Stimulated activated CD4-positive, alpha-beta T cell treated with anti-CD3 and anti-CD28 coated beads, Interleukin-4, amount 100 ng/mL, for 4 hours (primary cell): ENCODE measurements at places on chromosomes 11 and 22.

DNA sequence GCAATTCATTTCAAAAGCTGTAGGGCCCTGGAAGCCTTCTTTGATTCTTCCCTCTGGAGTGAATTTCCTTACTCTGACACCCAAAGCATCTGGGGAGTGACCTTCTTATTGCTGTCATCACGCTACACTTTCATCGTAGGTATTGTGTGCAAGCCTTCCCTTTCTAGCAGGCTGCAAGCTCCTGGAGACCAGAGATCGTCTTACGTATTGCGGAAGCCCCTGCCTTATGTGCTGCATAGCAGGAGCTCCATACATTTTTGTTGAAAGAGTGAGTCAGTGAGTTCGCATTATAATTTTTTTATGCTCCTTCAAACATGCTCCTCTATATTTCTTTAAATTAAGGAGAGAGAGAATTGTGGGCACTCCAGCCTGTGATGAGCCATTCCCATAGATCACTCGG is 21.2 kb upstream of the TMEM218 start:
- no peak for DNase-seq

DNA sequence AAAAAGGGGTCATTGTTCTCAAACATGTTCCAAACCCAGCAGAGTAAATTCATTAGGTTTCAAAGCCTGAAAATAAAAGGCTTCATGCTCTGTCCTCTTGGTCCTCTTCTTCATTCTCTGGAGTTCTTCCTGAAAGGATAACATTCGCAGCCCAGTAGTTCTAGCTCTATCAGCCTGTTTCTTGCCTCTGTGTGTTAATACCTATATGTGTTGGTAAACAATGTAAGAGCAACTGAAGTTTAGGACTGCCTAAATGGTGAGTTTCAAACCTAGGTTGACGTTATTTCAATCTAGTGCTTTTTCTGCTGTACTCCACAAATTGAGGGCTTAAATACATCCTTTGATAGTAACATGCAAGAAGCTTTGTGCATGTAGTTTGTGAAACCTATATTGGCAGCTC is 9.4 kb downstream of the AASDHPPT start:
- DNase-seq: no peak

- no peak for DNase-seq
Measured at GRCh38 chr22:37640591-37641560, 1.4 kb downstream of the SH3BP1 start.

DNA sequence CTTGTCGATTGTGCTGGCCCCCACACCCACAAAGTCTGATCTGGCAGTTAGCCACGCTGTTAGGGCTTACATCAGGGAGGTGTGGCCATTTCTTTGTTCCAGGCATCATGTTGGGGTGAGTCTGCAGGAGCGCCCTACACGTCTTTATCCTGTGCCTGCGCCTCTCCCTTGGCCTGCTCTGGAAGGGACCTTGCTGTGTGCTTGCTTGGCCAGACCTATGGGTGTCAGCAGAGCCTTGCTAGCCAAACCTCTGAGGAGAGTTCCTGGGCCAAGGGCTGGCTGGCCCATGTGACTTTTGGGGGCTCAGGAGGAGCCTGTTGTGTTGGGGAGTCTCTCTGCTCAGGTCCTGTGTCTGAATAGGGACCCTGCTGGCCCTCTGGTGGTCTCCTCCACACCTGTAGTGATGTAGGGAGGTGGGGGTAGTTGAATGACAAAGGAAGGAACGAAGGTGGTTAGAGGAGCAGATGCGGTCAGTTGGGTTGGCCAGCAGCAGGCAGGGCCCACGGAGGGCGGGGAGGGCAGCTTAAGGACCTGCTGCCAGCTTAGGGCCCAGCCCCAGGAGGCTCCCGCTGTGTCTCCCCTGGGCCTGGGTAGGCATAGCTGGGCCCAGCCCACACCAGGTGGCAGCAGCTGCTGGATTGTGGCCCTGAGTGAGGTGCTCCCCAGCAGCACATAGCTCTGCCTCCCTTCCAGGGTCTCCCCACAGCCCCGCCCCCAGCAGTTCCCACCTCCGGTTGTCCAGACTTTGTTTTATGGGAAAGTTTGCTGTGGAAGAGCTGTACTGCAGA is 7.9 kb downstream of the PPIL2 start:
- no peak for DNase-seq

- no peak for DNase-seq
Measured at GRCh38 chr11:111845276-111846028, 25.9 kb downstream of the ALG9 start.

DNA sequence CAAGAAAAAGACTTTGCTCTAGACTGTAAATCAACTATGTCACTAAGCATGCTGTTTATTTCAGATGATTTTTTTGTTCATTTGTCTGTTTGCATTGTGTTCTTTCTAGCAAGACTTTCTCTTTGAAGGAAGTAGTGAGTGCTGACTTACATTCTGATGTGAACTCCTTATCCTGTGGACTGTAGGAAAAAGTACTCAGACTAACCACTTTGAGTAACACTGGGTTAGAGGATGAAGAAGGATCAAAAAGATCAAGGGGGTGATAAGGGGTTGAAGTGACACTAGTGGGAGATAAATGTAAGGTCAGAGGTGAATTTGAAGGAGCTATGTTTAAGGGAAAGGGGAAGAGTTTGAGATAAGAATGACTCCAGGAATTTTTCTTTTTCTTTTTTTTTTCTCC is 369.4 kb downstream of the NELL1 start:
- no peak for DNase-seq

DNA sequence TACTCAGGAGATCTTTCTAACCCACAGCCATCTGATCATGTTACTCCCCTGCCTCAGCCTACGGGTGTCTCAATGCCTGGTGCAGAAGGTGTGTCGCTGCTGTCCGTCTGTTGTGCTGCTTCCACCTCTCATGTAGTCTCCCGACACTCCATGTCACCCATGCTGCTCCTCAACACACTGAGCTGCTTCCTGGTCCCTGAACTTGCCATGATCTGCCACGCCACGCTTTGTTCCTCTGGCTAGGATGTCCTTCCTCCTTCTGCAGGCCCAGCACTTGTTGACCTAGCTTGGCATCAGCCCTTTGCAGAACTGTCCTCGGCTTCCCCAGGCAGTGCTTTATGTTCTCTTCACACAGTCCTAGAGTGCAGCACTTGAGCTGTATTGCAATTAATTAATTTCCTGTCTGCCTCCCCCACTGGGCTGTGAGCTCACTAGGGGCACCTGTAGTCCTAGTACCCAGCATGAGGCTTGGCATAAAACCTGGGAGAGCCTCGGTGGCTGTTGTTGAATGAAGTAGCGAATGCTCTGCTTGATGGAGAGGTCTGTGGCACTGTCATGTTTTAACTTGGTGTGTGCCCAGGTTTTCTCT is 9.5 kb downstream of the GTPBP1 start:
- no peak for DNase-seq

- no peak for DNase-seq
Measured at GRCh38 chr11:134636071-134636470, 224.0 kb upstream of the B3GAT1 start.

DNA sequence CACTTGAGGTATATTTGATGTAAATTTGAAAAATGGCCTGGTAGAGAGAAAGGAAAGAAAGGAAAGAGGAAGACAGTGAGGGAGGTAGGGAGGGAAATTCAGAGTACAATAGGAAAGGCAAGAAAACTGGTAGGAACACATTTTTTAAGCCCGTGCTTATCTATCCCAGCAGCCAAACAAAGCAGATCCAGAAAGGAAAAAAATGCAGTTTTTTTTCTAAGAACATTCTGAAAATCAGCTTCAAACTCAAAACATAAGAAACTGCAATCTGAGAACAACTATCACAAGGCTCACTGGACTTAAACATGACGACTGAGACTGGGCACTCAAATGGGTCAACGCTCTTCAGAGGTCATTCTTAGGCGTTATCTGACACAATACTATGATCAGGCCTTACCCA is 408.3 kb upstream of the DDI1 start:
- no peak for DNase-seq

DNA sequence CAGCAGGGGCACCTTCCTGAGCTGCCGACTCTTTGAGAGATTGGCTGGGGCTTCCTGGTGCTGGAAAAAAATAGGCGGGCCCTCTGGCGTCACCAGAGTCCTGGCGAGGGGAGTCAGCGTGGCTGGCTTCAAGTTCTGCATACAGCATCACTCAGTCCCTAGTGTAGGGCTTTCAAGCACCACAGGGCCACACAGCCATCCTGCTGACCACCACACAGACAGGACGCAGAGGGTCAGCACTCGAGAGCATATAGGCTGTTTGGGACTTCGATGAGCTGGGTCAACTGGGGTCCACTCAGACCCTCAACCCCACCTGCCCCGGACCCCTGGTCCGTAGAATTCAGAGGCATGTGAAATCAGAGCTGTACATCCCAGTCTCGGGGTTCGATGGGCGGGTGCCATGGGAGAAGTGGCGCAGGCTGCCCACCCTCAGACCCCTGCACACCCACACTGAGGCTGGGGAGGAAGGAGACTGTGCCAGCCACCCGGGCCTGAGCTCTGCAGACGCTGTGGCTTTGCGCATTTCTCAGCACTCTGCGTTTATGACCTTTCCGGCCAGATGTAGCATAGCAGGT is 1131.9 kb downstream of the BRD1 start:
- no peak for DNase-seq

- DNase-seq: no peak
Measured at GRCh38 chr11:954392-955153, 28.9 kb downstream of the AP2A2 start.

GRCh38 chr22:26322179-26322905 is 106.7 kb upstream of the ASPHD2 start:
- DNase-seq: no peak
